Common myeloid progenitor, CD34-positive (primary cell): ENCODE measurements at places on chromosomes 7 and 10.

GRCh38 chr10:104505521-104506042, 135.5 kb upstream of the SORCS3 start:
- no peak for DNase-seq

- no peak for DNase-seq
Measured at GRCh38 chr7:45710271-45711160, 136.3 kb downstream of the ADCY1 start.

GRCh38 chr10:18773180-18773579, 113.9 kb downstream of the ARL5B start:
- no peak for DNase-seq

DNA sequence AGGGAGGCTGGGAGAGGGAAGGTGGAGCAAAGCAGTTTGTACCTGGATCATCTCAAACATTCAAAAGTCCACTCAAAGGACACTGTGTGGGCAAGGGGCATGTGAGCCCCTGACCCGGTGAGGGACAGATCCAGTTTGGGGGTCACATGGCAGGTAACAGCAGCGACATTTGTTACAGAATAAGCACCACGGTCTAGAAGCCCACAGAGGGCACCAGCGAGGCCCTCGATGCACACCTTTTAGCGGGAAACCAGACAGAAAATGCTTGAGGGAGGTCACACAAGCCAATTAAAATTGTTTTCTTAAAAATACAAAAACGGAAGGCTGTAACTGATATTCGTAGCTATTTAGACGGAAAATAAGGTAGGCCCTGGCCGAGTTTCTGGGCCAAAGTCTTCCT, 144.4 kb downstream of the ZMYND11 start:
- no peak for DNase-seq

DNA sequence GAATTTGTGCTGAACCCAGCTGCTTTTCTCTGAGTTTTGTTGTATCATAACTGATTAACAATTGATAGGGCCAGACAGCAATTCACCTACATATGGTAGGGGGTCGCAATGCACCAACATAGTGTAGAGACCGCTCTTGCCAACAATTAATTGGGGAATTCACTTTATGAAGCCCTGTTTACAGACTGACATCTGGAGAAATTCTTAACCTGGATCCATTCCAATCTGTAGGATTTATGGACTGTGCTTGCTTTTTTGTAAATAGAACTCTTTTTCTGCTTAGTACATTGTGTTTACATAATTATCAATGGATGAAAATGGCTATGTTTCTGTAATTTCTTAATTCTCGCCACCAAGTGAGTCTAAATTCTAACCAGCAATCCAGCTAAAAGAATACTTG, 311.7 kb upstream of the BMPER start:
- DNase-seq, result no peak

DNA sequence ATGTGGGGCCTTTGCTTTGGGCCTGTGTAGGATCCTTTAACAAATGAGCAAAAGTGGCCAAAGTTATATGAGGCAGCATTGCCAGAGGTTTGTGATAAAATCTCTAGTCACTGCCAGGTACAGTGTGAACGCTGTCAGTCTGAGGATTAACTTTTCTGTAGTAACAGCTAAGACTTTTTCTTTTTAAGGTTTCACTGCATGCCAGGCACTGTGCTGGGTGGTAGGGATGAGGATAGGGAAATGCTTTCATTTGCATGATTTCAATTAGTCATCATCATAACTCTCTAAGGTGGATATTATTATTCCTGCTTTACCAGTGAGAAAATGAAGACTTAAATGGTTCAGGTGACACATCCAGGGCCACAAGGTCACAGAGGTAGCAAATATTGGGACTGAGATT, 79.7 kb upstream of the BMPER start:
- no peak for DNase-seq

DNA sequence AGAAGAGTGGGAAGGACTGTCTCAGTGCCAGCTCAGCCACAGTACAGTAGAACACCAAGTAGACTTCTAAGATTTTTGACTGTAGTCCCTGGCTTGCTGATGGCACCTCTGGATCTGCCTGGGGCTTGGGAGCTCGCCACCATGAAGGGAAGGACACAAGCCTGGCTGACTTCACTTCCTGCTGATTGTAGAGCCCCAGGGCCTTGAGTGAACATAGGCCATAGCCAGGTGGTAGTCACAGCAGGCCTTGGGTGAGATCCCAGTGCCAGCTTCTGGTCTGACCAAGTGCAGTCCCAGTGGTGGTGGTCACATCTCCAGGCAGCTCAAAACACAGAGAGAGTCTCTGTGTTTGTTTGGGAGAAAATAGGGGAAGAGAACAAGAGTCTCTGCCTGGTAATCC, 57.6 kb upstream of the HBP1 start:
- no peak for DNase-seq

- DNase-seq, result no peak
Measured at GRCh38 chr7:45659496-45660139, 85.5 kb downstream of the ADCY1 start.

GRCh38 chr7:43905956-43906330, 453 bp downstream of the URGCP start:
- peak; percentile 48 for DNase-seq

DNA sequence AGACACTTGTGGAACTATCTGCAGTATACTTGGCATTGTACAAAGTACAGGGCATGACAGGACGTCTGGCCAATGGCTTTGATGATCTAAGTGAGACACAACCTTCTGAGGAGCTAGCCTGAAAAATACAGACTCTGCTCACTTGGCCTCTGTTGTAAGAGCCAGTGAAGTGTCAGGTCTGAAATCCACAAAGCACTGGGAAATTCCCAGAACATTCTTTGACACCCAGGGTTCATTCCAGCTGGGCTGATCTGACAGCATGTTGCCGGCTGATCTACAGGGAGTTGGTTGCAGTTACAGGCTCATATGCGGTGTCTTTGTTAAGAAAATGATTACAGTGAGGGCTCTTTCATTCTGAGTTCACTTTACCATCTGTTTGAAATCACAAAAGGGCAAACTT, 354.6 kb downstream of the PHF14 start:
- no peak for DNase-seq

GRCh38 chr10:113541549-113541927, 11.3 kb upstream of the HABP2 start:
- no peak for DNase-seq

GRCh38 chr10:60527676-60528075, 138.0 kb upstream of the ANK3 start:
- DNase-seq, result no peak

DNA sequence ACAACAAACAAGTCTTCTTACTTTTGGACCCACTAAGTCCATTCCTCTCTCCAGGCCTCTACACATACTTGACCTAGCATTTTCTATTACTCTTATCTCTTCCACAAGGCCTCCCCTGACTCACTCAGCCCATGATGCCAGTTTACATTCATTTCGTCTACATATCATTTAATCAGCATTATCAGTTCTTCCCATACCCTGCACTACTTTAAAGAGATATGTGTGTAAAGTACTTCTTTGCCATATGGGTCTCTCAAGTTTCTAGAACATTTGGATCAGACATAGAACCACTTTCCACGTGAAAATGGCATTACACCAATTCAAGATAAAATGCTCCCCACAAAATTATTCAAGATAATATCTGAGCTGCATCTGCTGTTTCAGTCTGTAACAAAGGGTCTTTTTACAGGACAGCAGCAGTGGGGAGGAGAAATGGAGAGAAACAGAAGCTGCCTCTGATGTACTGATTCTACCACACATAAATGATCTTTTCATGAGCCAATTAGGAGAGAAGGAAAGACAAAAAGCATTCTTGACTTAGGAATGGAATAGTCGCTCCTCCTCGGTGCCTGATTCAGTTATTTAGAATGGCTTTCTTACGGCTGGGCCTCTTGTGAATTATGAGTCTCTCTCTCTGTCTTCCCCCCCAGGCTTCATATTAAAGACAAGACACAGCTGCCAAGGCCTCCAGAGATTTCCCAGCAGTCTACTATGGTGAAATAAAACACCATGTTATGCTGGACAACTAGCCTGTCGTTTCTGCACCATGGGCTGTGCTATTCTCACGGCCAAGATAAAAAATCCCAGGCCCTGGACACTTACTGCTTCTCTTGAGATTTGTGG, 46.9 kb upstream of the SEPTIN7 start:
- DNase-seq, result no peak

GRCh38 chr10:98295907-98296306, 27.9 kb upstream of the LOXL4 start:
- DNase-seq, result peak; percentile 28

GRCh38 chr7:16847381-16847860, 34.4 kb downstream of the AGR3 start:
- peak; percentile 2 for DNase-seq

DNA sequence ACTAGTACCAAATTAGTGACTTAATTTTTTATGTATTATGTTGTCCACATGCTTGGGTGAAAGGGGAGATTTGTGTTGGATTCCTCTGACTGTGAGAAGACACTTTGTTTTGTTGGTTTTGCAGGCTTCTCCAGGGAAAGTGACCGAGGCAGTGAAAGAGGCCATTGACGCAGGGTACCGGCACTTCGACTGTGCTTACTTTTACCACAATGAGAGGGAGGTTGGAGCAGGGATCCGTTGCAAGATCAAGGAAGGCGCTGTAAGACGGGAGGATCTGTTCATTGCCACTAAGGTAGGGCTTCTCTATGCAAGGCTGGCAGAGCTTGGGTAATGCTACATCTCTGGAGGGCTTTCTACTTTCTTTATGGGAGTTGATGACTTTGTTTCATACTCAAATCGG, 4.5 kb downstream of the AKR1E2 start:
- no peak for DNase-seq

DNA sequence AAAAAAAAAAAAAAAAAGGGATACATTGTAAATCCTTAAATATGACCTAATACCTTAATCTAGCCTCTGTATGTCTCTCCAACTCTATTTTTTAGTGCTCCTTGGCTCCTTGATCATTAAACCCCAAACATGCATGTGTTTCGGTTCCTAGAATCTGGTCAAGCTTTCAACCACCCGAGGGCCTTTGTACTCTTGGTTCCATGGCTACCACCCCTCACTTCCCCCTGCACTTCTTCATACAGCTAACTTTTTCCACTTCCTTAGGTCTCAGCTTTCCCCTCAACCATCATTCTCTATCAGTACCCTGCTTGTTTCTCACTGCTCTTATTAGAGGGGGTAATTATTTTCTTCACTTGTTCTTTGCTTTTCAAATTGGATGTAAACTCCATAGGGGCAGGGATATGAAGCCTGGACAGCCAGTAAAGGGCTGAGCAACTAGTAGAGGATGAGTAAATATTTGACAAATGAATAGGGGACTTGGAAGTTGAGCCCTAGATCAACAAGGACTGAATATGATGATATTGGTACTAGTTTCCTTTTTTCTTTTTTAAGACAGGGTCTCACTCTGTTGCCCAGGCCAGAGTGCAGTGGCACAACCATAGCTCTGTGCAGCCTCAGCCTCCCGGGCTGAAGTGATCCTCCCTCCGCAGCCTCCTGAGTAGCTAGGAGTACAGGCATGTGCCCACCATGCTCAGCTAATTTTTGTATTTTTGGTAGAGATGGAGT, 4.3 kb upstream of the GDI2 start:
- DNase-seq, result no peak

DNA sequence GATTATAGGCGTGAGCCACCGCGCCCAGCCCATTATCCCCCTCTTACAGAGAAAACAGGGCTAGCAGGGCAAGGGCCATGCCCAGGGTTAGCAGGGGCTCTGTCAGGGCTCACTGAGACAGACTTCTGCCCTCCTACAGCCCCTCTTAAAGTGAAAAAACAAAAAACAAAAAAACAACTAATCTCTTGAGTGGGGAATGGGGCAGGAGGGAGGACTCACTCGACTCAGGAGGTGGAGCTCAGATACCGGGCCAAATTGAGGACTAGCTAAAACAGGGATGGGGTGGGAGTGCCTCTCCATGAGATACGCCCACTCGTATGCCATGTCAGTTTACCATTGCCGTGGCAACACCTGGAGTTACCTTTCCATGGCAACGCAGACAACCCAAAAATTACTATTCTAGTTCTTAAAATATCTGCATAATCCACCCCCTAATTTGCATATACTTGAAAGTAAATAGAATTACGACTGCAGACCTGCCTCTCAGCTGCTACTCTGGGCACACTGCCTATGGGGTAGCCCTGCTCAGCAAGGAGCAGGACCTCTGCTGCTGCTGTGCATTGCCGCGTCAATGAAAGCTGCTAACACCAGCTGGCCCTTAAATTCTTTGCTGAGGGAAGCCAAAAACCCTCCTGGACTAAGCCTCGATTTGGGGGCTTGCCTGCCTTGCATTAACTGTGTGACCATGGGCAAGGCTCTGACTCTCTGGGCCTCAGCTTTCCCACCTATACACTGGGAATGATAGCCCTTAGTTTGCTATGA, 13.4 kb downstream of the SSC4D start:
- no peak for DNase-seq

- DNase-seq, result peak; percentile 68
Measured at GRCh38 chr7:87886875-87887274, 10.6 kb downstream of the DBF4 start.

DNA sequence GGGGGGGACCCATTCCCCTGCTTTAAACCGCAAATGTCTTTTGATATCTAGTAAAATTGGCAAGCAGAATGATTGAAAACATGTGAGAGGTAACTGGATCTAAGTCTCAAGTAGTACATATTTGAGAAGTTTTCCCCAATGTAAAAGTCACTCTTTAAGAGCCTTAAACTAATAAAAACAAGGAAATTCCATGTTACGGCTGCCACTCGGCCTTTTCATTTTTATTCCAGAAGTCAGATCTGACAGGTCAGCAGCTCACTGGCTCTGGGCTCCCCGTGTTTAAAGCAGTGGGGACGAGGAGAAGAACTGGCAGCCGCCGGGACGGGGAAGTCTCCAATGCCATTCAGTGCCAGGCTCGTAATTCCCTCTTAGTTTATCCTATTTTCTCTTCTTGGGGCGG, 80.7 kb downstream of the CUX1 start:
- no peak for DNase-seq

DNA sequence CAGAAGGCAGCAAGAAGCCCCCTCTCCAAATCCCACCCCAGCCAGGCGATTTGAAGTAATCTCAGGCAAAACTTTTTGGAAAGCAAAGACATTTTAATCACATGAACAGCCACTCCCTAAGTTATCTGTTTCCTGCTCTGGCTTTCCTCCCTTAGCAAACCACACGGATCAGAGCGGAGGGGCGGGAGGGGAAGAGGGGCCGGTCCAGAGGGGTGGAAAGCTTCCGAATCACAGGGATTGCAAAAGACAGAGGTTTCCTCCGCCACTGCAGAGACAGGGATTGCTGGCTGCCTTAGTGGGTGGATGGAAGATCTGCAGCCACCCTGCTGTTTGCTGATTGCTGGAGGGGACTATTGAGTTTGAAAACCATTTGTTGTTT, 41.2 kb downstream of the ZCCHC24 start:
- peak; percentile 53 for DNase-seq

- DNase-seq, result no peak
Measured at GRCh38 chr7:68014031-68014736, 1017.6 kb downstream of the TYW1 start.

- no peak for DNase-seq
Measured at GRCh38 chr10:132349766-132350165, 17.8 kb downstream of the LRRC27 start.
